ENCODE measurements at places on chromosomes 12 and 14.

- DNase-seq, result peak; percentile 40
These were observed 21.4 kb downstream of the ACVR1B start for GRCh38 chr12:51972849-51973273.

DNA sequence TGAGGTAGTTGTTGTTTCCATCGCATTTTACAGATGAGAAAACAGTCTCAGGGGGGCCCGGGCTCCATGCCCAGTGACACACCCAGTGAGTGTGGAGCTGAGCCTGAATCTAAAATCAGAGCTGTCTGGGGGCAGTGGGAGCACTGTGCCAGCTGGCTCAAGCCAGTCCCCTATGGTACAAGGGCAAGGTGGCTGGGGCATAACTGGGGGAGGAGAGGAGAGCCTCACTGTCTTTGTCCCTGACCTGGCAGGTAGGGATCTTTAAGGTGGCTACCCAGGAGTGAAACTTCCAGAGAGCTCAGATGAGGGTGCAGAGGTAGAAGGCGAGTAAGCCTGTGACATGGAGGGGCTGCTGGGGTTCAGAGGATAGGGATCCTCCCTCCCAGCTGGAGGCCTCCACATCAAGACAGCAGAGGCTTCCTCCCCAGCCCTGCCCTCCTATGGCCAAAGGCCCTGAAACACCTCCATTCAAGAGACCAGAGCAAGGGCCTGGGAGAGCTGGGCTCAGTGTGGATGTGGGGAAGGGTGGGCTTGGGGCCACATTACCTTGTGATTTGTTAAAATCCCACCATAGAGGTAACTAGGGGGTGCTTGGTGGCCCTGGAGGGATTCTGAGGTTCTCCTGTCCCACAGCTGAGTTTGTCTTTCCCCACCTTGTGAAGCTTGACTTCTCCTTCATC, 33.1 kb downstream of the ASCL4 start:
- DNase-seq, result no peak

GRCh38 chr14:31243860-31244259, 36.3 kb upstream of the HECTD1 start:
- DNase-seq, result peak; percentile 96

- DNase-seq, result no peak
These were observed 149.0 kb upstream of the IGF1 start for GRCh38 chr12:102629262-102629888.

- no peak for DNase-seq
These were observed 32.9 kb downstream of the TTC7B start for GRCh38 chr14:90783344-90783743.

GRCh38 chr12:80821513-80822000, 104.8 kb downstream of the MYF5 start:
- DNase-seq, result no peak

DNA sequence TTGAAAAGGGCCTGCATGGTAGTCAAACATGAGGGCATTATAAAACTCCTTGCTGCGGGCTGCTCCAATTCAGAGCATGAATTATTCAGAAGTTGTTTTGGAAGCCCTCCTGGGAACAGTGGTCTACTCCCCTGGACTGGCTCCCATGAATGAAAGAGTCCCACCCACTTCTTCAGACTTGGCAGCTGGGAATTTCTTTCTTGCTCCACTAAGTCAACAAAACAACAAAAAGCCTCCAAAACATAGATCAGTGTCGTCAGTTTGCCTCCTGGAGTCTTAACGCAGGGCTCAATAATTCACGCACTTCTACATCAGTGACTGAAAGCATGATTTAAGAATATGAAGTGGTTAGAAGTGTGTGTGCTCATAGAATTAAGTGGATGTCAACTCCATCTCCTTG, 37.9 kb downstream of the AKAP6 start:
- DNase-seq, result no peak

DNA sequence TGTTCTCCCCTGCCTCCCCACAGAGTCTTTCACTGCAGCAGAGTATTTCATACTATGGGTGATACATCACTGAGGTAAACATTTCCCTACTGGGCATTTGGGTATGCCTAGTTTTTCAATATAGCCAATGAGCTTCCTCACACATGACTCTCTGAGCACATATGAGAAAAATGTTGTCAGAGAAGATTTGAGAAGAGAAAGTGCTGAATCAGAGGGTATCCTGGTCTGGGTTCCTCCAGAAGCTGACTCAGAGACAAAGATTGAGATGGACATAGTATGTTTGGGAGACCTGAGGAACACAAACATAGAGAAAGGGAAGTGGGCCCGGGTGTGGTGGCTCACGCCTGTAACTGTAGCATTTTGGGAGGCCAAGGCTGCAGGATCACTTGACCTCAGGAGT, 12.6 kb downstream of the SLC8B1 start:
- peak; percentile 91 for DNase-seq

GRCh38 chr12:60205500-60205899, 609.7 kb downstream of the SLC16A7 start:
- DNase-seq, result peak; percentile 75

- no peak for DNase-seq
These were observed 16.4 kb downstream of the ANO6 start for GRCh38 chr12:45232146-45232755.

DNA sequence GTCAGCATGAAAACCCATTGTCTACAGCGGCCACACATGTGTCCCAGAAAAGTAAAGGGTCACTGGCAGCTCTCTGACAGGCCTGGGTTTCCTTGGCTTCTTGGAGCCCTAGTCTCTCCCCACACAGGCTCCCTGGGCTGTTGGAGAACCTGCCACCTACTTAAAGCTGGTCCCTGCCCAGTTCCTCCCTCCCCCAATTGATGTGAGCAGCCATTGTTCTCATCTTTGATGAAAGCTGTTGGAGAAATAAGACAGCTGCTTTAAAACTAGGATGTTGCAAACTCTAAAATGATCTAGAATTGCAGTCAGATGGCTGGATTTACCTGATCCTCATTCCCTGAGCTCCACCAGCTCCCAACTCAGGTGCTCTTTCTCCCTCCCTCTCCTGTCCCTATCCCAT, 4.8 kb upstream of the PLEKHH1 start:
- no peak for DNase-seq

DNA sequence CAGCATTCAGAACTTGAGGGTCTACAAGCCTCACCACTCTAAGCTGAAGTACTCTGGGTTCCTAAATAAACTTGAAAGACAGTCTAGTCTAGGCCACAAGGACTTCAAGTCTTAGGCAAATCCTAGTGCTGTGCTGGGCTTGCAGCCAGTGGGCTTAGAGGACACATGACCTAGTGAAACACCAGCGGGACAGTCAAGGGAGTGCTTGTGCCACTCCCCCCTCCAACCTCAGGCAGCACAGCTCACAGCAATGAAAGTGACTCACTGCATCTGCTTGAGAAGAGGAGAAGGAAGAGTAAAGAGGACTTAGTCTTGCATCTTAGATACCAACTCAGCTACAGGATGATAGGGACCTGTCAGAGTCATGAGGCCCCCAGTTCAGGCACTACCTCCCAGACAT, 438.1 kb downstream of the IPO8 start:
- DNase-seq, result no peak

- DNase-seq, result peak; percentile 71
These were observed 51.5 kb downstream of the ST8SIA1 start for GRCh38 chr12:22283006-22283506.

DNA sequence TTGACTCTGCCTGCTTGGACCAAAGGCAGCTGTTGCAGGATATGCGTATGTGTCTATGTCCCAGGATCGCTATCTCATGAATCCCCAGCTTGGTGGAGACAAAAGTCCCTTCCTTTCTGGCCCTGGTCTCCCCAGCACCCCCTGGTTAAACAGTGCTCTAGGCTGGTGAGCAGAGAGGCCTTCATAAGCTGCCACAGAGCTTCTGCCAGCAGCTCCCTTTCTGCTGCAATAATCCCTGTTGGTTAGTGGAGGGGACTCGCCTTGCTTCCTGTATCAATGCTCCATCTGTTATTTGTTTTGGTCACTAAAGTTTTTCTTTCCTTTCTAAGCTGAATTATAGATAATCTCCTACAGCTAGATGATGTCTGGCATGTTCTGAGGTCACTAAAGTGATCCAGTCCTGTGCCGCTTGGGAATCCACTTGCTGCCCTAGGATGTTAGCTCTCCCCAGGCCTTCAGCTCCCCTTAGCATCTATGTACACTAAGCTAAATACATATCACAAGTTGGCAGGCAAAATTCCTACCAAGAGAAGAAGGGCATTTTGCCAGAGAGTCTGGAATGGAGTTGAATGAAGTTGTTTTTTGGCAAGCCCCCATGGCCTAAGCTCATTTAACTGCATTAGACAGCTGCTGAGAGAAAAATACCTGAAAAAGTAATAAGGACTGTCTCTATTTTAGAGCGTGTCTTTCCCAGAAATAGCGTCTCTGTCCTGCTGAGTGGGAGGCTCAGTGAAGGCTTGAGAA, 47.8 kb downstream of the RDH12 start:
- no peak for DNase-seq

DNA sequence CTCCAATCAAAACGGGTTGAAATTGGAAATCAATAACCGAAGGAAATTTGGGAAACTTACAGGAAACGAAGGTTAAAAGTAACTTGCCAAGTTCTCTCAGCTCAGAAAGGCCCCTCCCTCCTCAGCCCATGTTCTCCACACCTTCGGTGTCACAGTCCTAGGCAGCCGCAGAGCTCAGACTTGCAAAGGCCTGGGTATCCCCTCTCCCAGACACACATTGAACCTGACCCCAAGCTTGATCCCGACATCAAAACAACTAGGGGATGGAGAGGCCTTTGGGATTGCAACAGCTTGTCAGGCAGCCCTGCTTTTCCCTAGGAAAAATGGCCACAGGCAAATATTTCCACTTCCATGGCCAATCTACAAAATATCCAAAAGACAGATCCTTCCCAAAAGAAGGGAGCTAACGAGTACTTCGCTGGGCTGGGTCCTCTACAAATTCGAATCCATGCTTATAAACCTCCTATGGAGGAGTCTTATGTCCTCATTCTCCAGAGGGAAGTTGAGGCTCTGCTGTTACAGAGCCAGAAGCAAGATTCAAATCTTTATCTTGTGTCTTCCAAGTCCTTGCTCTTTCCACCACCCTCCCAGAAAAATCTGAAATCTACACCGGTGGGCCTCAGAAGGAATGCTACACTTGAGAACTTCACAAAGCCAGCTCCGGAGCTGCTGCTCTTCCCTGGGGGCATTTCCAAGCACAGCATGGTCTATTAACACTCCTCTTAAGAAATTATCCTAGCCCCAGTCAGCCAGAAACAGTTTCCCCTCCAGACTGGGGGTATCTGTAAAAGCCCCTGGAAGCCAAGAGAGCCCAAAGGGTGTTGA, 35.7 kb upstream of the PNMA1 start:
- DNase-seq, result no peak

- DNase-seq, result peak; percentile 87
These were observed 19.4 kb upstream of the SLC25A3 start for GRCh38 chr12:98574110-98574509.

- DNase-seq, result peak; percentile 76
These were observed 15.9 kb downstream of the ATP6V1D start for GRCh38 chr14:67343601-67344230.

DNA sequence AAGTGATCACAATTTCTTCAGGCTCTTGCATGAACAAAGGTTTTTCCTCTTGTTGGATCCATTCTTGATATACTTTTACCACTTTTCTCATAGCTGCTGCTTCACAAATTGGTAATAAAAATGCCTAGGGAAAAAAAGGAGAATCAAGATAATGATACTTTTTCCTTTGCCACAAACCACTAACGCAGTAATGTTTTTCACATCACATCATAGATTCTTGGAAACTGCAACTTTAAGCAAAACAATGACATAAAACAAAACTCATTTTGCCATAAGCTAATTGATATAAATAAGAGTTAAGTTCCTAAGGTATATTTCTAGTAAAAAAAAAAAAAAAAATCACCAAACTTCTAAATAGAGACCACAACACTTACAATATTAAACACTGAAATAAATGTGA, 66.7 kb downstream of the RALGAPA1 start:
- DNase-seq, result no peak

DNA sequence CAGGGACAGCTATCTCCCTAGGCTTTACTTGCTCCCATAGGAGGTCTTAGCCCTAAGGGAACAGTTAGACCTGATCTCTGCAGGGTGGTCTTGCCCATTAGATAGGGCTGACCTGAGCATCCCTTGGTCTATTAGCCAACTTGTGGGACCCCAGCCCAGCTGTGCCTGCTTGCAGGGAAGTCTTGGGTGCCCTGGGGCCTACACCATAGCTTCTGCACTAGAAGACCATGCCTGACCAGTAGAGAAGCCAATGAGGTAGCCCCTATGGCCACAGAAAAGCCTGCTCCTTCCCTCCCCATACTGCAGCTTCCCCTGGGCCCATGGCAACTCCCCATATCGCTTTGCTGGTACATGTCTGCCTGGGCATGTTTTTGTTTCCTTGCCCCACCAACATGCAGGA, 1049.1 kb downstream of the TRHDE start:
- DNase-seq, result no peak
